ENCODE measurements at places on chromosomes 11 and 22. TPM values are rescaled to one million over a fixed set of nuclear protein-coding genes. Genes with fewer than 3 reads are reported as not detected.

DNA sequence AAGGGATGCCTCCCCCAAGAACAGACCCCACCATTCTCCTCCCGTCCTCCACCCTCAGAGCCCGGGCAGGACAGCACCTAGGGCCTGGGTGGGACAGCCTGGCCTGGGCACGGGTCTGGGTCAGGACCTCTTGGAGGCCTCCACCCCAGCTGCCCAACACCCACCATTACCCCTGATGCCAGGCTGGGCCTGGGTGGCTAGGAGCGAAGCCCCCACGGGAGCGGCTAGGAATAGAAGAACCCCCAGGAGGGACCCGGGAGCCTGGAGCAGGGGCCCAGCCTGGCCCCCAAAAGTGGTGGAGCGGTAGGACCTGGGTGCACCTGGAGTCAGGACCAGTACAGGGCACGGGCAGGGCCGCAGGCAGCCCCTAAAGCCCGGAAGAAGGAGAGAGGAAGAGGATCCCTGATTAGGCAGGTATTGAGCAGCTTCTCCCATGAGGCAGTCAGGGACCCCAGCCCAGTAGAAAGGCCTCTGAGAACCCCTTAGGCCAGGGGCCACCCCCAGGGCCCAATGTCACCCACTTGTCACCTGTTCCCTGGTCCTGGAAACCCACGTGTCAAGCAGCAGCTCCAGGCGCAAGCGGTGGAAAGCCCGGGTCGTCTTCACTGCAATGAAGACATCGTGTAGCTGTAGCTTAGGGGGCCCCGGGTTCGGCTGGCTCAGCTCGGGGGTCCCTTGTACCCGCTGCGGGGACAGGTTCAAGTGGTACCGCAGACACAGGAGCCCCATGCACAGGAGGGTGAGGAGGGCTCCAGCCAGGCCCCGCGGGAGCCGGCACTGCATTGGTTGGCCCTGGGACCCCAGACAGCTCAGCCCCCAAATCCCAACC, 575 bp downstream of the MFNG start:
- H3K4me1 ChIP-seq = peaks cover 22% of the 10 kb centered on the region
- H3K4me3 ChIP-seq = no peak overlapping the region
- no peak for DNase-seq
- no peak overlapping the region for H3K27ac ChIP-seq

DNA sequence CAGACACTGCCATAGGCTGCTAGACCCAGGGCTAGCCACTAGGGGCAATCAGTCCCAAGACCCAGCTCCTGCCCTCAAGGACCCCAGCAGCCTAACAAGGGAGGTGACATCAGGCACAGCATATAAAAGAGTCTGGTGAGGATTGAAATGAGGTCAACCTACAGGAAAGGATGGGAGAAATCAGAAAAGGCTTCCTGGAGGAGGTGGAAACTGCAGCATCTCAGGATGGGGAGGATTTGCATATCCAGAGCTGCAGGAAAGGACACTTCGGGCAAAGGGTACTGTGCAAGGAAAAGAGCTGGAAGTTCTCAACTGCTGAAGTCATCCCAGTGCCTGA, 2.9 kb upstream of the ARFGAP2 start:
- H3K4me3 ChIP-seq = no peak overlapping the region
- H3K4me1 ChIP-seq = peaks cover 21% of the 10 kb centered on the region
- no peaks in the 10 kb centered on the region for H3K27me3 ChIP-seq
- no peaks in the 10 kb centered on the region for H3K36me3 ChIP-seq
- H3K27ac ChIP-seq = no peak overlapping the region
- DNase-seq = peak; percentile 62

Gene LINC01488
- 0.71 TPM for polyA plus RNA-seq

Gene MMP27
- not detected for polyA plus RNA-seq

- H3K4me3 ChIP-seq = no peak overlapping the region
- H3K4me1 ChIP-seq = no peaks in the 10 kb centered on the region
- H3K36me3 ChIP-seq = peaks cover 3% of the 10 kb centered on the region
- no peaks in the 10 kb centered on the region for H3K27me3 ChIP-seq
Observed at GRCh38 chr22:24331468-24332440, 61.1 kb downstream of the SPECC1L start.

- no peak for DNase-seq
- H3K27ac ChIP-seq = no peak overlapping the region
- peaks cover 10% of the 10 kb centered on the region for H3K4me1 ChIP-seq
- H3K36me3 ChIP-seq = no peaks in the 10 kb centered on the region
- H3K27me3 ChIP-seq = peaks cover 93% of the 10 kb centered on the region
Observed at GRCh38 chr22:19759427-19760057, 1.0 kb upstream of the TBX1 start.

DNA sequence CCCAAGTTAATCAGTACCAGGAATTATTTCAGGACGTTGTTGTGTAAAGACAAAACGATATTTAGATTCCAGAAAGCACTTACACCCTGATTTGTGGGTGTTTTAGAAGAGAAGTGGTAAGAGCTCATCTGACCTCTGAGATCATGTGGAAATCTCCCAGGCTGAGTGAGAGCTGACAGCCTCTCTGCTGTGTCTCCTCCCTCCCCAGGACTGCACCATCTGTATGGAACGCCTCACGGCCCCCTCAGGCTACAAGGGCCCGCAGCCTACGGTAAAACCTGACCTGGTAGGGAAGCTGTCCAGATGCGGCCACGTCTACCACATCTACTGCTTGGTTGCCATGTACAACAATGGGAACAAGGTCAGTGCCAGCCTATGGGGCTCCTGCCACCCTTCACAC, 20.0 kb downstream of the DTX4 start:
- peaks cover 4% of the 10 kb centered on the region for H3K36me3 ChIP-seq
- no peak overlapping the region for H3K4me3 ChIP-seq
- H3K4me1 ChIP-seq = peaks cover 10% of the 10 kb centered on the region
- no peaks in the 10 kb centered on the region for H3K27me3 ChIP-seq
- no peak overlapping the region for H3K27ac ChIP-seq

Gene TLCD5
- polyA plus RNA-seq = 8.7 TPM

- no peaks in the 10 kb centered on the region for H3K4me1 ChIP-seq
- H3K36me3 ChIP-seq = no peaks in the 10 kb centered on the region
- H3K27ac ChIP-seq = no peak overlapping the region
- peaks cover 15% of the 10 kb centered on the region for H3K27me3 ChIP-seq
- DNase-seq = no peak
- H3K4me3 ChIP-seq = no peak overlapping the region
Observed at GRCh38 chr11:69854713-69855112, 35.5 kb upstream of the FGF3 start.

Gene AIP
- polyA plus RNA-seq = 45.2 TPM

Gene MDK
- polyA plus RNA-seq = 1,549 TPM

- H3K27me3 ChIP-seq = no peaks in the 10 kb centered on the region
- H3K27ac ChIP-seq = peak overlapping the region; percentile 45
- no peaks in the 10 kb centered on the region for H3K4me1 ChIP-seq
- no peaks in the 10 kb centered on the region for H3K36me3 ChIP-seq
- DNase-seq = no peak
- H3K4me3 ChIP-seq = no peak overlapping the region
Observed at GRCh38 chr11:122742301-122743018, 86.9 kb downstream of the UBASH3B start.

GRCh38 chr22:34797826-34798225, 268.1 kb upstream of the ISX start:
- H3K4me1 ChIP-seq = peaks cover 6% of the 10 kb centered on the region
- H3K27ac ChIP-seq = no peak overlapping the region
- H3K27me3 ChIP-seq = no peaks in the 10 kb centered on the region
- no peak for DNase-seq
- H3K4me3 ChIP-seq = no peak overlapping the region

DNA sequence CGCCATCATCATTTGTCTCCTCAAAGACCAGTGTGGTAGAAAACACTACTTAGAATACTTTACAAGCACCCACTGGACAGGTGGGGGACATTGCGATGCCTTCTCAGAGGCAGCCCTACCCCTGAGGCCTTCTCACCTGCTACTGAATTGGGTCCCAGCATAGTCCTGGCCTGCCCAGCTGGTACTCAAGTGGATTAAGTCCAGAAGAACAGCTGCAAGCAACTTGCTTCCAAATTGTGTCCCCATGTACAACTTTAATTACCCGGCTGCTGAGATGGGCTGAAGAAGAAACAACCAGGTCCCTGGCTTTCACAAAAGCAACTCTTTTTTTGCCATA, 12.3 kb downstream of the ABTB2 start:
- peaks cover 50% of the 10 kb centered on the region for H3K4me1 ChIP-seq
- DNase-seq = no peak
- no peaks in the 10 kb centered on the region for H3K27me3 ChIP-seq
- H3K27ac ChIP-seq = peak overlapping the region; percentile 4
- no peaks in the 10 kb centered on the region for H3K36me3 ChIP-seq

DNA sequence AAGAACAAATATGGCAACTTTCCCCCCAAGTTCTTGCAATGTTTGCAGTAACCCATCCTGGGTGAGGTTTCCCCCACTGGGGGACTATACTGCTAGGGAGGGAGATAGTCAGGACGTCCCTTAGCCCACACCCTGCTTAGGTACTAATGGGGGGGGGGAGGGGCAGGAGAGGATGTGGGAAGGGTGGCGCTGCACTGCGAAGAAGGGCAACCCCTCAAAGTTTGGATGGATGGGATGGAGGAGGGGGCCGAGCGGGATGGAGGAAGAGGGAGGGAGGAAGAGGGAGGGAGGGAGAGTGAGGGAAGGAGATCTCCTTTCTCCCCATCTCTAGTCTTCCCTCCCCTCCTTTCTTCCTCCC, 100.6 kb upstream of the HSD17B12 start:
- H3K27me3 ChIP-seq = peaks cover 95% of the 10 kb centered on the region
- H3K27ac ChIP-seq = no peak overlapping the region
- H3K4me1 ChIP-seq = peaks cover 16% of the 10 kb centered on the region
- no peaks in the 10 kb centered on the region for H3K36me3 ChIP-seq

Gene ST14
- 81.4 TPM for polyA plus RNA-seq

DNA sequence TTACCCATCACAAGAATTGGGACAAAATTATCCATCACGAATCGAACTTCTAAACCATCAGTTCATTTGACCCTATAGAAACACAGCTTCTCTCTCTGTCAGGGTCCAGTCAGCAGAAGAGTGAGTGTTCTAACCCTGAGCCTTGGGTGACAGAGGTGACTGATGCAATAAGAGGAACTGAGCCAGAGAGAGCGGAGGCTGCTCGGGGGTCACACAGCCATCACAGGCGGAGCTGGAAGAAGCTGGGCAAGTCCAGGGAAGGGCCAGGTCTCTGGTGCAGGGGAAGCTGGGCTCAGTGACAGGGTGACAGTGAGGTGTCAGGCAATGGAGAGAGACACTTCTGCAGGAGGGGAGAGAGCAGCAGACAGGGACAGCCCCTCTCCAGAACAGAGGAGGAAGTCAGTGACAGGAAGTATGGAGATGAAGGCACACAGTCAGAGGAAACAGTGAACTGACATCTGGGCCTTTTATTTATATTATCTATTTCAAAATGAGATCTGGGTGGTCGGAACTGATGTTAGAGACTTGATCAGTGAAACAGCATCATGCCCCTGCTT, 184.0 kb upstream of the TBCEL start:
- H3K4me3 ChIP-seq = no peak overlapping the region
- no peaks in the 10 kb centered on the region for H3K4me1 ChIP-seq
- no peak for DNase-seq
- H3K27me3 ChIP-seq = no peaks in the 10 kb centered on the region

DNA sequence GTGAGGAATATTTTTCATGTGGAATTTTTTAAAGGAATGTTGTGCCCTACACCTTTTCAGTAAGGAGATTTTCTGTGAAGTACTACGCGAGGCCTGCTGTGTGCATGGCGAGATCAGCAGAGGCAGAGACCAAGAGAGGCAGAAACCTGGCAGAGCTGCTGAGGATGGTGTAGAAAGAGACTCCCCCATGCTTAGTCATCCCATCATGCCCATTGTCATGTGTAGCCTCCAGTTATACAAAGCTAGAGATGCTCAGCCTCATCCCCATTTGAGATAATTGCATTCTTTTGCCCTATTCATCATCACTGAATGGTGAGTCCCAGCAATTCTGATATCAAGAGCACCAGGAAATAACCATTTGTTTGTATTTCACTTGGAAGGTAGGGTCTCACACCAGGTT, 3.0 kb upstream of the MS4A7 start:
- no peaks in the 10 kb centered on the region for H3K4me1 ChIP-seq
- no peaks in the 10 kb centered on the region for H3K36me3 ChIP-seq
- no peak for DNase-seq
- no peaks in the 10 kb centered on the region for H3K27me3 ChIP-seq
- H3K27ac ChIP-seq = no peak overlapping the region
- no peak overlapping the region for H3K4me3 ChIP-seq

GRCh38 chr11:13669544-13670488, 1.3 kb downstream of the FAR1 start:
- peak overlapping the region; percentile 46 for H3K4me3 ChIP-seq
- H3K27ac ChIP-seq = peak overlapping the region; percentile 82
- H3K27me3 ChIP-seq = no peaks in the 10 kb centered on the region

- H3K4me1 ChIP-seq = no peaks in the 10 kb centered on the region
- H3K4me3 ChIP-seq = no peak overlapping the region
- no peaks in the 10 kb centered on the region for H3K36me3 ChIP-seq
Observed at GRCh38 chr11:130420478-130421198, 7.8 kb downstream of the ADAMTS8 start.

- H3K4me1 ChIP-seq = no peaks in the 10 kb centered on the region
- H3K36me3 ChIP-seq = no peaks in the 10 kb centered on the region
- DNase-seq = no peak
- H3K27ac ChIP-seq = no peak overlapping the region
- H3K27me3 ChIP-seq = no peaks in the 10 kb centered on the region
Observed at GRCh38 chr11:37442576-37442975, 844.5 kb upstream of the RAG2 start.

DNA sequence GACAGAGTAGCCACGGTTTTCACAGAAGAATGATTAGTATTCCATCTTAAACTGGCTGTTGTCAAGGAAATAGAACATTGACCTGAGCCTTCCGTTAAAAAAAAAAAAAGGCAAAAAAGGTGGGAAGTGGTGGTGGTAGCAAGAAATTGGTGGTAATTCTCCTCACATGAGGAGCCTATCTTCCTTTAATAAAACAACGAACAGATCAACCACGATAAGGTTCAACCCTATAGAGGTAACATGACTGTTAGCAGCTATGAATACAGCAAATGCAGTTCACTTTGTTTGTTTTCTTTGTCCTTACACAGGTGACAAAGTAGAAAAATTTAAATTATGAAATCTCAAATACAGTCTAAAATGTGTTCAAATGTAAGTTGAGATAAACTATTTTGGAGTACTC, 181.6 kb downstream of the TTC28 start:
- no peak overlapping the region for H3K27ac ChIP-seq
- no peak for DNase-seq
- H3K4me1 ChIP-seq = no peaks in the 10 kb centered on the region
- no peaks in the 10 kb centered on the region for H3K27me3 ChIP-seq
- no peaks in the 10 kb centered on the region for H3K36me3 ChIP-seq
- H3K4me3 ChIP-seq = no peak overlapping the region

Gene OR5M10
- not detected for polyA plus RNA-seq

- H3K27ac ChIP-seq = peak overlapping the region; percentile 78
- H3K27me3 ChIP-seq = no peaks in the 10 kb centered on the region
- H3K4me3 ChIP-seq = no peak overlapping the region
- peaks cover 59% of the 10 kb centered on the region for H3K4me1 ChIP-seq
- no peak for DNase-seq
- no peaks in the 10 kb centered on the region for H3K36me3 ChIP-seq
Observed at GRCh38 chr11:76768088-76768908, 14.9 kb upstream of the TSKU start.

Gene MUC5B
- polyA plus RNA-seq = 0.06 TPM

Gene OR51B5
- not detected for polyA plus RNA-seq

All from hepatocyte (in vitro differentiated cells).